NCI-H1417 treated with DMSO at 0.1 percent for 48 hours (cell line): ENCODE measurements at places on chromosomes 13 and 19.

GRCh38 chr13:94128430-94128829 is 351.1 kb downstream of the DCT start:
- DNase-seq, result no peak

DNA sequence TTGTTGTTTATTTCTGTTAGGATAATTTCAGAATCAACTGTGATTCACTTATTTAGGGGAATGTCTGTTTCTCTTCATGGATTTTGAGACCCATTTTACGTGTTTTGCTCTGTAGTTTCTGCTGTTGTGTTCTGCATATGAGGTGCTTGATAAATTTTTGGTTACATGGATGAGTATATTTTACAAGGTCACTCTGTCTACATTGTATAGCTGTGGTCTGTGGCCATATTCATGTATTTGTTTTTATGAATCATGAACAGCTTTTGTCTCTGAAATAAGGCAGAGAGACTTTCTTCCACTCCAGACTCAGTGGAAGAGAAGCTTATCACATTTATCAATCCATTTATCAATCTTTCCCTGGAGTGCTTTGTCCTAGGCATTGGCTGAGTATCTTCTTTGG is 56.6 kb downstream of the PDS5B start:
- no peak for DNase-seq

DNA sequence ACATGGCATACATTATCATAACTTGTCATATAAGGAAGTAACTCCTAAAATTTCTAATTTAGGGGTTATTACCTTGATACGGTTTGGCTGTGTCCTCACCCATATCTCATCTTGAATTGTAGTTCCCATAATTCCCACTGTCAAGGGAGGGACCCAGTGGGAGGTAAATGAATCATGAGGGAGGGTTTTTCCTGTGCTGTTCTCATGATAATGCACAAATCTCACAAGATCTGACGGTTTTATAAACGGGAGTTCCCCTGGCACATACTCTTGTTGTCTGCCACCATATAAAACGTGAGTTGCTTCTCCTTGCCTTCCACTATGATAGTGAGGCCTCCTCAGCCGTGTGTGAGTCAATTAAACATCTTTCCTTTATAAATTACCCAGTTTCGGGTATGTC is 76.0 kb downstream of the ZDHHC20 start:
- no peak for DNase-seq

GRCh38 chr13:98203646-98204326 is 26.7 kb upstream of the RNF113B start:
- DNase-seq, result no peak

- DNase-seq, result no peak
Observed at GRCh38 chr13:72763411-72763810, 18.3 kb downstream of the DIS3 start.

DNA sequence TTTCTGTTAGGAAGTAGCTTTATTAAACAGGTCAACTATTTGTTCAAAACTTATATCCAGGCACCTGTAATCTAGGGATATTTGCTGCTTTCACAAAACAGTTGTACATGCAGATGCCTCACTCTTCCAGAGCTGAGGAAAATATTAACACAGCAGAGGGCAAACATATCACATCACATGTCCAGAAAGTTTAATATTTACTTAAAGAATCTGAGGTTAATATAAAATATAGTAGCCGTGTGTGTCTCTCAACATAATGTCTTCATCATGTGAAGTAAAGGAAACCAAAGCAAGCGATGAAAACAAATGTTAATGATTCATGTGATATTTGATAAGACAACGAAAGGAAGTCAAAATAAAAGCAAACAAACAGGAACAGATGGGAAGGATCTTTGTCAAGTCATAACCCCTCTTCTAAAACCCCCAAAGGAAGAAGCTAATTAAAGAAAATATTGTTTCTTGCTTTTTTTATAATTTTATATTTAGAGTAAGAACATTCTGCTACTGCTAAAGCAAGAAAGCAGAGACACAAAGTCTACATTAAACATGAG is 418.8 kb downstream of the DACH1 start:
- DNase-seq, result no peak

DNA sequence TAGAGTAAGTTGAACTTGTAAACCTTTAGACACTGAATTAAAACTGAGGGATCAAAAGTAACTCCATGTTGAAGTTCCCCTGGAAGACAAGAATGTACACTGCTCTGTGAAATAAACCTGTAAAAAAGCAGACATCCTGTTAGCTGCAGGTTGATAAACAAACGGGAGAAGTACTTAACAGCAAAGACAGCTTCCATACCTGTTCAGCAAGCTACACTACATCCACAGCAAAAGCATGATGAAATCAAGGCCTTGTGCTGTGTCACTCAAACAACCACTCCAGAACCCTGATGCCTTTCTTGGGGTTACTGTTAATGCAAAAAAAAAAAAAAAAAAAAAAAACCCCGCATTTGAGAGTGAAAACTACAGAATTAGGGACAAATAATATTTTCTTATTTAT is 20.8 kb downstream of the ANKRD10 start:
- no peak for DNase-seq

DNA sequence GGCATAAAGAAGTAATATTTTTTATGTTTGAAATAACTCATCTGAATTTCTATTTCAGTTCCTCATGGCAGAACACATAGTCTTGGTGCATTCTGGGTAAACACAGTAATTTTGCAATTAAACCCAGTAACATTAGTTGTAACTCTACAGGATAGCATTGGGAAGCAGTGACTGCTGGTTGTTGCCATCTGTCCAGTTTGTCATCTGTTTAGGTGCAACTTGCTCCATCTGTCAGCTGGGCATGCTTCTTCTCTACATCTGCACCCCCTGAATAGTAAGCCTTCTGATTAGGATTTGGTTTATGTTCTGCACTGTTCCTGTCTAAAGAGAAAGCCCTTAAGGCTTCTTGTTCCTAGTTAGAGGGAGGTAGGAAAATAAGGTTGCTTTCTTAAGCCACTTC is 63.5 kb upstream of the CSNK1A1L start:
- DNase-seq, result no peak

- no peak for DNase-seq
Observed at GRCh38 chr19:48548253-48548911, 3.6 kb upstream of the SULT2B1 start.

- no peak for DNase-seq
Observed at GRCh38 chr19:14432791-14433553, at the start of gene PKN1. Gene PKN1, plus strand, starts transcription at chr19:14433306. Its CDS starts 216 bp downstream, at chr19:14433522.

DNA sequence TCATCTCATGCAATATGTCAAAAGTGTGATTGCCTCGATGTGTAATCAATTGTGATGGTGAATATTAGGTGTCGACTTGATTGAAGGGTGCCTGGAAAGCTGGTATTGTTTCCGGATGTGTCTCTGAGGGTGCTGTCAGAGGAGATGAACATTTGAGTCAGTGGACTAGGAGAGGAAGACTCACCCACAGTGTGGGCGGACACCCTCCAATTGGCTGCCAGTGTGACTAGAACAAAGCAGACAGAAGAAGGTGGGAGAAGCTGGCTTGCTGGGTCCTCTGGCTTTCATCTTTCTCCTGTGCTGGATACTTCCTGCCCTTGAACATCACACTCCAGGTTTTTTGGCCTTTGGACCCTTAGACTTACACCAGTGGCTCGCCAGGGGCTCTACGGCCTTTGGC is 15.5 kb upstream of the CABP5 start:
- DNase-seq, result no peak

DNA sequence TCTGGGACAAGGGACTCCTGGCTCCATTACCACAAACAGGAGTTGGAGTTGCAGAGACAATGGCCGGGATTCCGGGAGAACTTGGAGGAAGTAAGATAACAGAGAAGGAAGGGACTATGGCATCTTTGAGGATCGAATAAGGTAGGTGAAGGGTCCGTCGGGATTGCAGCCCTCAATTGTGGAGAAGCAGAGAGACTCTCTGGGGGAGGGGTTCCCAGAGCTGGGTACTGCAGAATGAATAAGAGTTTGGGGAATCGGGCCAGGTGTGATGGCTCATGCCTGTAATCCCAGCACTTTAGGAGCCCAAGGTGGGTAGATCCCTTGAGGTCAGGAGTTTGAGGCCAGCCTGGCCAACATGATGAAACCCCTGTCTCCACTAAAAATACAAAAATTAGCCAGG is 3.8 kb downstream of the BST2 start:
- no peak for DNase-seq

DNA sequence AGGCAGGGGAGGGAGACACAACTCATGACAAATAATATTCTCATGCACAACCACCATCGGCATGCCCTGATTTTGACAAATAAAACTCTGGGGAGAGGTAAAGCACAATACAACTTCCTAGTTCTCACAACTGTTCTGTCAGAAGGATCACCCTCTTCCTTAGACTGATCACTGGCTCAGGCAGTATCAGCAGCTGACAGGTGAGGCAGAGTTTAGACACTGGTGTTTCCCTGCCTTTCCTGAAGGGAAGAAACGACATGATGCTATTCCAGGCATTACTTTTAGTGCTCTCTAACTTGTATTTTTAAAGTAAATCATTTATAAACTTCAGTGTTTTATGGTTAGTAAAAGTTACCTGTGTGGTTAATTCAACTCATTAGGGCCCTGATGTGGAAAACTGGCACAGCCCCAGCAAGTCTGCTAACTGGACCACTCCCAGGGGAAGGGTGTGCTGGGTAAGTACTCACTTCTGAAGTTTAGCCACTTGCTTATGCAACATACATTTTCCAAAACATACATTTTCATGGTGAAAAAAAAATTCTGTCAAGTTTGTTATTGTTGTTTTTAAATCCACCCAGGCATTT is 82.8 kb downstream of the CRYL1 start:
- no peak for DNase-seq

DNA sequence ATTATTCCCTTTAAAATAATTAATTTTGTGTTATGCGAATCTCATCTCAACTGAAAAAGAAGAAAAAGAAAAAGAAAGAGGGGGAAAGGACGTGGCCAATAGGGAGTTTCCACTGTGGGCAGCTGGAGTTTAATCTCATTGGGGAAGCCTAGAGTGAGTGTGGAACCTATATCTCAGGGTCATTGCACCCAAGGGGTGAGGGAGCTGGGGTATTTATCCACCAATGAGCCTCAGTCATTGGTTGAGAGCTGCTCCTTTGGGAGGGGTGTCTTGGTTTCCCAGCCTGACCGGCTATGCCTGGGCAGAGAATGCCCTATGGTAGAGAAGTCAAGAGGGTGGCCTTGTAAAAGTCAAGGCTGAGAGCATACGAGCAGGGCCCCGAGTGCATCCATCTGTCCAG is 16.5 kb downstream of the CYP4F22 start:
- DNase-seq, result no peak

DNA sequence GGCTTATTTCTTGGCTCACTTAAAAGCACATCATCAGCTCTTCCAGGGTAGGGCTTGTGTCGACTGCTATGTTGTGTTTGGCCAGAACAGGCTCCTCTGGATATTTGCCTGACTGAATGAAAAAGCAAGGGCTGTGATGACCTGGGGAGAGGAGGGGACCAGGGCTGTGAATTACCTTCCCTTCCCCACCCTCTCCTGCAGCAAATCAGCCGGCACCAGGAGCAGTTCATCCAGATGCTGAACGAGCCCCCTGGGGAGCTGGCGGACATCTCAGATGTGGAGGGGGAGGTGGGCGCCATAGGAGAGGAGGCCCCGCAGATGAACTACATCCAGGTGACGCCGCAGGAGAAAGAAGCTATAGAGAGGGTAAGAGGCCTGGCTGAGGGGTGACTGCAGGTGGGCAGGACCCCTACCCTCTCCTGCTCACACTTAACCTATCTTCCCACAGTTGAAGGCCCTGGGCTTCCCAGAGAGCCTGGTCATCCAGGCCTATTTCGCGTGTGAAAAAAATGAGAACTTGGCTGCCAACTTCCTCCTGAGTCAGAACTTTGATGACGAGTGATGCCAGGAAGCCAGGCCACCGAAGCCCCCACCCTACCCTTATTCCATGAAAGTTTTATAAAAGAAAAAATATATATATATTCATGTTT is 4.4 kb downstream of the GADD45GIP1 start:
- DNase-seq, result no peak

GRCh38 chr13:93477238-93477637 is 250.6 kb downstream of the GPC6 start:
- DNase-seq, result no peak

GRCh38 chr19:47653856-47654255 is 44.9 kb downstream of the BICRA start:
- no peak for DNase-seq

DNA sequence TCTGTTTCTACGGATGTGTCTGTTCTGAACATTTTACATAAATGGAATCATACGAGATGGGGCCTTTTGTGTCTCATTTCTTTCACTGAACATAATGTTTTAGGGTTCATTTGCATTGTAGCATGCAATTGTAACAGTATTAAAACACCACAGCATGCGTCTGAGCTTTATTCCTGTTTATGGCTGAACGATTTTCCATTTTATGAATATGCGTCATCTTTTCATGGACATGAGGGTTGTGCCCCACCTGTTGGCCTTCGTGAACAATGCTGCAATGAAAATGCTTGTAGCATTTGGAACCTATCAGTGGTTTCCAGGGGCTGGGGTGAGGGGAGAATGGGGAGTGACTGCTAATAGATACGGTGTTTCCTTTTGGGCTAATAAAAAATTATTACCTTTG is 5.1 kb downstream of the OR10H1 start:
- DNase-seq, result no peak

DNA sequence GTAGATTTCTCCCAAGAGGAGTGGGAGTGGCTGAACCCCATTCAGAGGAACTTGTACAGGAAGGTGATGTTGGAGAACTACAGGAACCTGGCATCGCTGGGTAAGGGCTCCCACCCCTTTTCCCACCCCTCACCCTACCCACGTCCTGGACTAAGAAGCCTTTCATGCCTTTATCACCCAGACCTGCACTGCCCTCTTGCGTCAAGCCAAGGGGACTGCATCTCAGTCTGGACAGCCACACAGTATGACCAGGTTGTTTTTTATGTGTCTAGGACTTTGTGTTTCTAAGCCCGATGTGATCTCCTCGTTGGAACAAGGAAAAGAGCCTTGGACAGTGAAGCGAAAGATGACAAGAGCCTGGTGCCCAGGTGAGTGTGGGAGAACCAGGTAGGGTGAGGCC is 8.8 kb downstream of the ZFP28 start:
- DNase-seq, result no peak

DNA sequence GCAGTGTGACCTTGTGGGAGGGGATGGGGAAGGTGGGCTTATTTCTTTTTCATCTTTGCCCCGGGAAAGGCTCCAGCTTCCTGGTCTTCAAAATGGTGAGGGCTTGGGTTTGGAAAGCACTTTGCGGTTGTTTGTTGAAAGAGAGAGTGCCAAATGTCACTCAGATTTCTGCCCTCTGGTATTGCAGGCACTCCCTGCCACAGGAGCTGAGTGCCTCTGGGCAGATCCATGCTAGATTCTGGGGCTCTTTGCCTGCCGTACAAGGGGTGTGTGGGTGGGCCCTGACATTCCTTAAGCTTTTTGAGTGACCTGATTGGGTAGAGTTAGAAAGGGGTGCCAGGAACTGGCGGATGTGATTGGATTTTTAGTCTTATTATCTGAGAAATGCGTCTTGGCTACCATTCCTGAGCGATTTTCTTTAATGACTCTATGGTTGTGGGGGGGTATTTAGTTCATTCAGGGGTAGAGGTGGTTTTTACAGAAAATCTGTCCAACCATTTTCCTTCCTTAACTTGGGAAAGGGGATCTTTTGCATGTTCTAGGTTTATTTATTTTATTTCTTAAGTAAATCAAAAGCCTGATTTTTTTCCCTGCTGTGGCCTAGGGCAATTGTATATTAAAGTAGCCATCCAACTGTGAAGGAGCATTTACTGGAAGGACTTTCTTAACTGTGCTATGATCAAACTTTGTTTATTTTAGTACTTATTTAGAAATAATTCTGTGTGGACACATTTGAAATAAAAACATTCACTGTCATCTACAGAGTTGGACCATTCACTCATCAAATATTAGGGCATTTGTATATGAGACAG is 3.2 kb downstream of the ARHGAP35 start:
- DNase-seq, result no peak
